ENCODE measurements at places on chromosomes 6 and 20. TPM values are rescaled to one million over a fixed set of nuclear protein-coding genes. Genes with fewer than 3 reads are reported as not detected.

Gene ANKRD66
- not detected for polyA plus RNA-seq

Gene GSTA2
- not detected for polyA plus RNA-seq

Gene NFATC2
- polyA plus RNA-seq, result 0.03 TPM

Gene TMC2
- polyA plus RNA-seq, result not detected

Gene MAP1LC3A
- 6.8 TPM for polyA plus RNA-seq

Gene HLA-DOB
- polyA plus RNA-seq, result 2.7 TPM

Gene PSORS1C2
- not detected for polyA plus RNA-seq

Gene SLC17A3
- polyA plus RNA-seq, result not detected

Gene MYLK4
- polyA plus RNA-seq, result 0.15 TPM

Gene PEX6
- 10.6 TPM for polyA plus RNA-seq

Gene CGA
- not detected for polyA plus RNA-seq

Gene SIRPA
- polyA plus RNA-seq, result 126 TPM

Gene MLN
- not detected for polyA plus RNA-seq

Gene STK4
- 21.5 TPM for polyA plus RNA-seq

Gene SOX18
- not detected for polyA plus RNA-seq

Gene PNPLA1
- 3.5 TPM for polyA plus RNA-seq

Gene BCAS4
- polyA plus RNA-seq, result 0.69 TPM

Gene GTSF1L
- not detected for polyA plus RNA-seq

Gene UBD
- not detected for polyA plus RNA-seq

Gene ADGRB3
- 0.03 TPM for polyA plus RNA-seq

Gene BTN1A1
- polyA plus RNA-seq, result not detected

Gene NKAPL
- polyA plus RNA-seq, result 1.1 TPM

Gene RAET1L
- polyA plus RNA-seq, result not detected

Gene CBLN4
- polyA plus RNA-seq, result not detected

Gene LY6G6C
- polyA plus RNA-seq, result not detected

Gene FAM209B
- 0.84 TPM for polyA plus RNA-seq

Gene MLIP
- polyA plus RNA-seq, result not detected

Gene CAGE1
- not detected for polyA plus RNA-seq

Gene ENPP3
- not detected for polyA plus RNA-seq

Gene VSX1
- not detected for polyA plus RNA-seq

Gene POLR1C
- polyA plus RNA-seq, result 6.1 TPM

Gene PHACTR1
- 7.6 TPM for polyA plus RNA-seq

Gene CST7
- polyA plus RNA-seq, result 1.8 TPM
